ENCODE measurements at places on chromosomes 7 and 10.

GRCh38 chr10:5587151-5588079 is 62.7 kb downstream of the CALML3 start:
- DNase-seq, result no peak

DNA sequence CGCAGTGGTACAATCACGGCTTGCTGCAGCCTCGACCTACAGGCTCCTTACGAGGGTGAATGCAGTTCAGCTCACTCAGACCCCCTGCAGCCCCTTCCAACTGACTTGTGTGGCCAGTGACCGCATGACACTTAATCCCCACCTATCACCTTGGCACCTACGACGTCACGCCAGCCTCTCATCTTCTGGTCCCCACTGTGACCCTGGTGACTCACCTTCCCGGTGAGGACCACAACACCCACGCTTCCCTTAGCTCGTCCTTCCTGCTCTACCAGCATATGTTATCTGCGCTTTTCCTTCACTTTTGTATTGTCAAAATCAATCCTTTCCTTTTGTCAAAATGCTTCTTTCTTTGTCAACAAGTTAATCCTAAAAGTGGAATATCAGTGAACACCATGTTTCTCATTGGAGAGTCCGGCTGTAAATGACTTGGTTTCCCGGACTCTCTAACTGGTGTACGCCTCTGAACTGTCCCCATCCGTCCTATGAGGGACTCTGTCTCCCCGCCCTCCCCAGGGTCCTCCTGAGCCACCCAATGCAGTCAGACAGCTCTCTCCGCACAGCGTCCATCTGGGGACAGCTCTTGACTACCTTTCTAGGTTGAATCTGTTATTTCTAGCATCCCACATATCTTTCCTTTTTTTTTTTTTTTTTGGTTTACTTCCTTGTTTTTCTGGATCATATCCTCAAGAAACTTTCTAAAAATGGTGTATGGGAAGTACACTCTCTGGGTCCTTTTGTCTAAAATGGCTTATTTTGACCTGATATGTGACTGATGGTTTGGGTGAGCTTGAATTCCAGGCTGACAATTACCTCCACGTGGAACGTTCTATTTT is 37.3 kb downstream of the CFAP46 start:
- DNase-seq, result no peak

DNA sequence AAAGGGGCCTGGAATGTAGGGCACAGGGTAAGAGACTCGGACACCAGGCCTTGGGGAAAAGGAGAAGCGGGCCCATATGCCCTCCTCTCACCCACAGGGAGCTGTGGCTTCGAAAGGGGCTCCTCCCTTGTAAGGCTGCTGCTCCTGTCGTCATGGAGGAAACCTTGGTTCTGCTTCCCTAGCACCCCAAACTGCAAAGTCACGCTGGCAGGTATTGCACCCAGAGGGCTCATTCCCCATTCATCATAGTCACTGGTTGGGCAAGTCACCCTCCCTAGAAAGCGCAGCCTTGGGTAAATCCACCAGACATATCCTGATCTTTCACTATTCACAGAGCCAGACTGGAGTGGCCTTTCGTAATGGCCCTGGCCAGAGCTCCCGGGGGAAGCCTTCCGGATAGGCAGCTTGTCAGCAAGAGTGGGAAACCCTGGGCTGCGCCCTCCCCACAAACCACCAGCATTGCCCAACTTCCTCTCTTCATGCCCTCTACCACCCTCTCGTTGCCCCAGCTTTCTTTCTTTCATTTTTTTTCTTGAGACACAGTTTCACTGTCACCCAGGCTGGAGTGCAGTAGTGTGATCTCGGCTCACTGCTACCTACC is 121.0 kb downstream of the HIP1 start:
- peak; percentile 43 for DNase-seq

DNA sequence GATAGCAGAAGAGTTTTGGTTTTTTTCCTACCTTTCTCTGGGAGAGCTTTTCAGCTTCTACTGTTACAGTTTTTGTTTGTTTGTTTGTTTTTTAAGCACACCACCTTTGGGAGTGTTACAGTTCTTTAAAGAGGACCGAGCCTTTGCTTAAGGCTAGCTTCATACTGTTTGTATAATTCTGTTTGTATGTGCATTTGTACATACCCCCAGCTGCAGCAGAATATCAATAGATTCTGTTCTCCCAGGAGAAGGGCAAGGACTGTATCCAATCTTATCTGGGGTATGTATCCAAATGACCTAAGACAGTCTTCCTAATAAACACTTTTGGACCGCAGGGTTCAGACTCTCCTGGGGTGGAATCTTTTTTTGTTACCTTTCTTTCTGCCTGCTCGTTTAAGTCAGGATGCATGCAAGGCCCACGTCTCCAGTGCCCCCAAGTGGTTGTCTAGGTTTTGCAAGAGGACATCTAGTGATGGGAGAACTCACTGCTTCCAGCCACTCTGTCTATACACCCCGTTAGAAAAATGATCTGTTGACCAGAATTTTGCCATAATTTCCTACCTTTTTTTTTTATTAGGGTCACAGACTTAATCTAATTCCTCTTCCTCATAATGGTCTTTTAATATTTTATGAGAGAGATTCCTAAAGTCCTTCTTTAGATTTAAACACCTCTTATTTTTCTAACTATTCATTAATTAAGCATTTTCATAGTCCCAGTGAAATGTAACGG is 23.9 kb downstream of the NRF1 start:
- DNase-seq, result peak; percentile 65

- DNase-seq, result peak; percentile 10
Measured at GRCh38 chr7:107318523-107319160, 149.8 kb downstream of the HBP1 start.

DNA sequence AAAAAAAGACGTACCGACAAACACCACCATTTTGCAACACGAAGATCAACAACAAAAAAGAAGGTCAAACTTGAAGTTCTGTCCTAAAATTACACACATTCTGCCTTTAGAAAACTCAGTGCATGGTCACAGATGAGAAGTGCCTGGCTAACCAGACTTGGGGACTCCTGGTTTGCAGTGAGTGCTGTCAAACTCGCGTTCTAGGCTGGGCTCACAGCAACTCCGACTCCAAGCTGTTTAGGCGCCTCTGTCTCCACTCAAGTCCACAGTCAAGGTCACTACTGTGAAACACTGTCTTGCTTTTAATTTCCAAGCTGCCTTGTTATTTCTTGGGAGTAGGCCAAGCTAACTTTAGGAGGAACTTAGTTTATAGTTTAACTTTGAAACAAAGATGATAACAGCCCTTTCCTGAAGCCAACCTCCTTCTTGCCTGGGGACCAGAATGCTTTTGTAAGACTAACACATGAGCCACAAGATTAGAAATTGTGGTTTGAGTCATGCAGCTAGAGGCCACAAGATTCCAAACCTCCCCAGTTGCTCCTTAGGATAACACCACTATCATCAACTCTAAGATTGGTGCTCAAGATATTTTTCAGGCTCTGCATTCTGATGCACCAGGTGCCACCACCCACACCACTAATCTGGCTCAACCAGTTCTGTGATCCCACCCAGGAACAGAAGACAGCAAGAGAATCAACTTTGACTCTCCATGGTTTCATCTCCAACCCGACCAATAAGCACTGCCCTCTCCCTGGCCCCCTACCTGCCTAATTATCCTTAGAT is 1.1 kb upstream of the DNAAF5 start:
- DNase-seq, result peak; percentile 8

DNA sequence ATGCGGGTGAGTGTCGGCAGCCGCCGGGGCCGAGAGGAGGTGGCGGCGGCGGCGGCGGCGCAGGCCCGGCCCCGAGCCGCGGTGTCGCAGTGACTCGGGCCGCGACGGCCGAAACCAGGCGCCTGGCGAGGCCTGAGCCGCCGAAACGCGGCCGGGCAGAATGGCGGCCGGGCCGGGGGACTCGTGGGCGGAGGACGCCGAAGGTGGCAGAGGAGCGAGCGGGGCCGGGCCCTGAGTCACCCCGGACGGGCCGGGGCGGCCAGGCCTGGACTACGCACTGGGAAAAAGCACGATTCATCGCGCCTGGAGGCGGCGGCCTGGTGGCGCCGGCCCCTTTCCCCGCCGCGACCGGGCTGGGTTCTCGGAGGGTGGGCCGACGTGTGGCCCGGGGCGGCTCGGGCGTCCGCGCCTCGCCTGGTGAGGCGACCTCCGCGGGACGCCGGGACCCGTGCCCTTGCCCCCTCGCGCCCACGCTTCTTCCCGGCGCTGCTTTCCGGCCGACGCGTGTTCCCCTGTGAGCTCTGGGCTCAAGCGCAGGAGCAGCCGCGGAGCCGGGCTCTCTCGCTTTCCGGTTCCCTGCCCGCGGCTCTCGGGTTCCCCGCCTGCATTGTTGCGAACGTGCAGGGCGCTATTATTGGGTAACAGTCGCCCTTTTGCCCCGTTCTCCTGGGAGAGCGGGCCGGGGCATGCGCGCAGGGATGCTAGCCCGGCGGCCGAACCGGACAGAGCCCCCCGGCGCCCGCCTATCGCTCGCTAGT is 500 bp downstream of the CUL1 start:
- no peak for DNase-seq
